ENCODE measurements at places on chromosomes 16 and 17.

DNA sequence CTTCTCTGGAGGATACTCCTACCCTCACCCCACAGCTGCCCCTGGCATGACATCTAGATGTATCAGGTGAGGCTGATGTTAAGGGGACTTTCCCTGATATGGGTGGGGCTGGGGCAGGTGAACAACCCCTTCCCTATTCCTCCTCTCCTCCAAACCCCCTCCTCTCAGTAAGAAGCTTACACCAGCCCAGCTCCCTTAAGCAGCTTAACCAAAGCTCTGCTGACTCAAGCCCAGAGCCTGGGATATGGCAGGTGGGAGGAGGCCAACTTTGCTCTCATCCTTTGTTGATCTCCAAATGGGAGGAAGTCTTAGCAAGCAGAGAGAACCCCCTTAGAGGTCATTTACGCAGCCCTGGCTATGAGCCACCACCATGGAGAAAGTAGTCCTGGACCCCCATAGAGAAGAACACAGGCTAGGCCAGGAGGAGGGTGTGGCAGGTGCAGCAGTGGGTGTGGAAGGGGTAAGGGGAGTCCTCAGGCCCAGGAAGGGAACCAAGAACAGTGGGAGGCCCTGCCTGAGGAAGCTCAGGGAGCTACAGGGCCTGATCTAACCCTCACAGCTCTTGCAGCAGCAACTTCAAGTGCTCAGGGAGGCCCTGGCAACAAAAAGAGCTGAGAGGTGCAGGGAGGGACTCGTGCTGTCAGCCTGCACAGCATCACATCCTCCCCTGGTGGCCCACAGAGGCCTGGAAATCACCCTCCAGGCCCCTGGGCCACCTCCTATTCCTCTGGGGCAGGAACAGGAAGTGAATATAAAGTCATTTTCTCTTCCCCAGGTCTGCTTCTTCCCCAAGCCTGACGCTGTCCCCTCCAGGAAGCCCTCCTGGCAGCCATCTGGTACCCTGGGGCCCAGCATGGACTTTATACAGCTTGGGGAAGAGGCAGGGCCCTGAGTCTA, 2.9 kb downstream of the UNC119 start:
- DNase-seq: no peak

GRCh38 chr17:36600936-36601302, 464 bp upstream of the MRM1 start:
- DNase-seq: no peak

GRCh38 chr16:11316331-11317015, 28.8 kb upstream of the RMI2 start:
- DNase-seq: no peak

- DNase-seq: no peak
Observed at GRCh38 chr17:48051706-48052486, 3.7 kb downstream of the NFE2L1 start.

- peak; percentile 84 for DNase-seq
Observed at GRCh38 chr16:66357523-66357928, 9.0 kb upstream of the CDH5 start.

GRCh38 chr17:66375121-66375520, 72.7 kb downstream of the PRKCA start:
- DNase-seq: no peak

GRCh38 chr16:86379505-86379846, 130.9 kb upstream of the FOXF1 start:
- DNase-seq: no peak

GRCh38 chr17:33968350-33969044, 286.6 kb upstream of the CCL2 start:
- DNase-seq: no peak

DNA sequence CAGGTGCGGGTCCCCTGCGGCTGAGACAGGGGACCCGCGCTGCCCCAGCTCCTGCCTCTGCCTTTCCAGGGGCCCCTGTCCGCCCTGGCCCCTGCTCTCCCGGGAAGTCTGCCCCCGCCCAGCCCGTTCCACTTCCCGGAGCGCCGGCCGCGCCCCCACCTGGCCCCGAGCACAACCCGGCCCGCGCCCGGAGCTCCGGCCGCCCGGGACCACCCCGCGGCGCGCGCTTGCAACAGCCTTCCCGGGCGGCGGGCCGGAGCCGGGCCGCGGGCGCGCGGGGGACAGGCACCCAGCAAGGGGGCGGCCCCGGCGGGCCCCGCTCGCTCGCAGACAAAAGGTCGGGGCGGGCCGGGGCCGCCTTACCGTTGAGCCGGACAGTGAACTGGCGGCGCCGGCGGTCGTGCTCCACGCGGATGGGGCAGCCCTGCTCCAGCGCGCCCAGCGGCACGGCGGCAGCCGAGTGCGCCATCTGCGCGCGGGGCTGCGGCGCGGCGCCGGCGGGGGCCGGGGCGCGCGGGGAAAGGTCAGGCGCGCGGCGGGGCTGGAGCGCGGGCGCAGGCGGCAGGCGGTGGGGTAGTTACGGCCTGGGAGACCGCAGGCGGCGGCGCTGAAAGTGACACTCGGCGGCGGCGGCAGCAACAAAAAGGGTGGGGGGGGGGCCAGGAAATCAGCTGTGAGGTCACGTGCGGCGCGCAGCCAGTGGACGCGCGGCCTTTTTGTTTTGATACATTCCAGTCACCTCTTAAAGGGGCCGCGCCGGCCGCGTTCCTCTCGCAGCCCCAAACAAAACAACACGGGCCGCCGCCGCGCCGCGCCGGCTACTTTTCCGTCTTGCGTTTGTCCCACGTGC, at the start of gene NATD1:
Gene NATD1, minus strand, starts transcription at position 615 of the 850 bp plus-strand sequence. Its CDS starts 146 bp downstream, at position 469.
- peak; percentile 80 for DNase-seq

DNA sequence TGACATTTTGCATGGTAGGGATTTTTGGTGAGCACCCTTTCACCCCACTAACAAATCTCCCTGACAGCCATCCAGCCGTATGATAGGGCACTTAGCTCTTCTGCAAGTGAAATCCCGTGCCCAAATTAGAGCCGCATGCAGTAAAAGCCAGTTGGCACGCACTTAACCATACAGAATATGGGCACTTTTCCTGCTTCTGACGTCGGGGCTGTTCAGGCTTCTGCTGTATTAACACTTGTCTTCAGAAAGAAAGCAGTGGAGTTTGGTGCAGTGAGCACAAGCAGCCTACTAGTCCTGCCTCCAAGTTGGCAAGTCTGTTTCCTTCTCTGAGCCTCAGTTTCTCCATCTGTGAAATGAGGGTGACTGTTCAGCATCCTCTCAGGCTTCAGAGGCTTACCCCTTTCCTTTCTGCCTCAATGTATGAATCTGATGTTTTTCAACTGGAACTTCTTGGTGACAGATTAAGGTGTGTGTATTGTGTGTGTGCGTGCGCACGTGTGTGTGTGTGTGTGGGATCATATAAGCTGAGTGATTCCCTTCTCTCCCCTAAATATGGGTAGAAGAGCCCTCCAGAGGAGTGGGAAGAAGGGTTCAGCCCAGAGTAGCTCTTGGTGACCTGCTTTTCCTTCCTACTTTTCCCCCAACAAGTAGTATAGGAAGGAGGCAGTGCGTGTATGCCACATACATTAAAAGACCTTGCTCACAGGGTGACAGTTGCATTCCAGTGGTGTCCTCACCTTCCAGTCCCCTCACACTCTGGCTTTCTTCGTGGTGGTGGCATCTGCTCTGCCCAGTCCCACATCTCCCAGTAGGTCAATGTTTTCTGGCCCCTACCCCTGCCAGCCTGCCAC, 19.0 kb downstream of the IGF2BP1 start:
- no peak for DNase-seq

- DNase-seq: no peak
Observed at GRCh38 chr16:27600381-27600780, 50.4 kb downstream of the KATNIP start.

- no peak for DNase-seq
Observed at GRCh38 chr16:76204249-76204648, 73.0 kb upstream of the CNTNAP4 start.

DNA sequence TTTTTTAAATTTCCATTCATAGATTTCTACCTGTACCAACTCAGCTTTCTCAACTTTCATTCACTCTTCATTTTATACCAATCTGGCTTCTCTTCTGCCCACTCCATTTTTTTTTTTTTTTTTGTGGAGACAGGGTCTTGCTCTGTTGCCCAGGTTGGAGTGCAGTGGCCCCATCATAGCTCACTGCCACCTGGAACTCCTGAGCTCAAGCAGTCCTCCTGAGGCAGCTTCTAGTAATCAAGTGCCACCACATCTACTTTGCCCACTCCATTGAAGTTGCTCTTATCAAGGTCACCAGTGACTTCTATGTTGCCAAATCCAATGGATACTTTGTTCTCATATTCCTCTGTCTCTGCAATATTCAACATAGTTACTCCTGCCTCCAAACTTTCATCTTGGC, 1.7 kb downstream of the SUPT6H start:
- DNase-seq: no peak

GRCh38 chr16:12625068-12625467, 178.6 kb downstream of the CPPED1 start:
- no peak for DNase-seq

DNA sequence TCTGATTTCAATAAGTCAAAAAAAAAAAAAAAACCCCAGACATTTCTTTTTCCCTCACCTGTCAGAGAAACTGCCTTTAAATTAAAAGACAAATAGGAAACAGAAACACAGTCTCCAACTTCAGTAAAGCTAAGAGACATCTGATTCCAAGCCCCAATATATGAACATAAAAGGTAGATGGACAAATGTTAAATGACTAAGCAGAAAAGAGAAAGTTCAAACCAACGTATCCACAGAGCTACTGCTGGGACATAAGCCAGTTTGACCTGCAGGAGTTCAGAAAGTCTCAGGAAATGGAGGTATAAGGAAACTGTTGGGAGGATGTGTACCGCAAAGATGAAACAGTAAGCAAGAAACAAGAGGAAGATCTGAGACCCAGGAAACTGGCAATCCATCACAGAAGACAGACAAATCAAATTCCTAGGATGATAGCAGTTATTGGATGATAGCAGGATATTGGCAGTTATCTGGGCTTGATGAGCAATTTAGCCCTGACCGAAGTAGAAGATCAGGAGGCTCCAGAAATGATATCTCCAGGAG, 135.0 kb downstream of the BRIP1 start:
- no peak for DNase-seq

- DNase-seq: no peak
Observed at GRCh38 chr17:76925441-76925891, 57.3 kb downstream of the MGAT5B start.

GRCh38 chr17:42281571-42282096, 5.4 kb upstream of the STAT5B start:
- no peak for DNase-seq

DNA sequence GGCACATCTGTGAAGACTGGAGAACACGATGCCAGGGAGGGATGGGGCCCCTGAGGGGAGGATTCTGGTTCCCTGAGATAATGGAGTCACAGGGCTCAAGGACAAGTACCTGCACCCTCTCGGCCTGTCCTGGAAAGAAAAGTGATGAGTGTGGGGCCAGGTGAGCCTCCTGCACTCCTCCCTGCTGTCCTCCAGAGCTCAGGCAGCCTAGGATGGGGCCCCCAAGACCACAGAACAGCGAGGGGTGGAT, 101.3 kb upstream of the TNRC6C start:
- no peak for DNase-seq

- no peak for DNase-seq
Observed at GRCh38 chr16:47976636-47977210, 179.1 kb downstream of the ABCC12 start.

GRCh38 chr17:63138713-63139112, 172.7 kb downstream of the TANC2 start:
- DNase-seq: no peak

- DNase-seq: no peak
Observed at GRCh38 chr16:26710450-26710849, 356.3 kb upstream of the C16orf82 start.

DNA sequence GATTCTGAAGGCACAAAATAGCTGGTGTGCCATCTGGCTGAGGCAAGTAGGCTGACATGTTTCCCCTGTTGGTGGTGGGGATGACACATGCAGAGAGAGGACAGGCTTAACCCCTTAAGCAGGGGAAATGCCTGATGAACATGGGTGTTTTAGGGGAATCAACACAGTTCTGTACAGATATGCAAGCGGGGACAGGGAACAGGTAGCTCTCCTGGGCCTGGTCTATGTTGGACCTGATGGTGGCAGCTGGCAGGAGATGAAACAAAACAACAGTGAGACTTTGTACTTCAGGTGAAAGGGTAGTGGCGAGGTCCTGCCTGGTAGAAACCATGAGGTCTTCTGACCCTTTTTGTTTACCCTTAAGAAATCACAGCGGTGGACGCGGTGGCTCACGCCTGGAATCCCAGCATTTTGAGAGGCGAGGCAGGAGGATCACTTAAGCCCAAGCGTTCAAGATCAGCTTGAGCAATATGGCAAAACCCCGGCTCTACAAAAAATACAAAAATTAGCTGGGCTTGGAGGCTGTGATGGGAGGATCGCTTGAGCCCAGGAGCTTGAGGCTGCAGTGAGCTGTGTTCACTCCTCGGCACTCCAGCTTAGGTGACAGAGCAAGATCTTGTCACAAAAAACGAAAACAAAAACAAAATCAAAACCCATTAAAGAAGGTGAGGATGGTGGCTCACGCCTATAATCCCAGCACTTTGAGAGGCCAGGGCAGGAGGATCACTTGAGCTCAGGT, 10.5 kb downstream of the OR1F1 start:
- DNase-seq: no peak

DNA sequence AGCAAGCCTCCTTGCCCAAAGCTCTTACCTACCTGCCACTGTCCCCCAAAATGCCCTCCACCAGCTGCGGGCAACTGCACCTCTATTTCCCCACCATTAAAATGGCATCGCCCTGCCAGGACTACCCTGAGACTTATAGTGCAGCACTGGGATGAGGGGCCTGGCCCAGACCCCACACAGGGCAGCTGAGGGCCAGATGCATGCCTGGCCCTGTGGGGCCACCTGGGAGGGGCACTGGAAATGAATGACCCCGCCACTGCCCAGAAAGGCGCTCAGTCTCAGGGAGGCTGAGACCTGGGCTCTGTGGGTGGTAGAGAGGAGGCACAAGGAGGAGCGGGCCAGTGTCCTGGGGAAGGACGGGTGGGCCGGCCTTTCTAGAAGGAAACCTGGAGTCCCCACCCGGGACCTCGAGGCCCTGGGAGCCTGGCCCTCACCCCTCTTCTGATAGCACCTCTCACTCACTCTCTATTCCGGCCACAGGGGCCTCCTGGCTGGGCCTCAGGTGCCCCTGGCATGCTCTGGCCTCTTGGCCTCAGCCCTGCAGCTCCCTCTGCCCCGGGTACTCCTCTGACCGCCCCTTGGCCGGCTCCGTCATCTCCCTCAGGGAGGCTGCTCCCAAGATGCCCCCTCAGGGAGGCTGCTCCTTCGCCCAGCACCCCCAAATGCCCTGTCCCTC, 26.9 kb downstream of the KATNB1 start:
- no peak for DNase-seq

- no peak for DNase-seq
Observed at GRCh38 chr16:88618182-88618955, 20.0 kb upstream of the IL17C start.

- no peak for DNase-seq
Observed at GRCh38 chr17:73286863-73287296, 24.9 kb downstream of the CDC42EP4 start.

- no peak for DNase-seq
Observed at GRCh38 chr16:47375423-47375822, 85.4 kb downstream of the ITFG1 start.
